Immature natural killer cell (primary cell): ENCODE measurements at places on chromosomes 6 and 20. TPM values are rescaled to one million over a fixed set of nuclear protein-coding genes. Genes with fewer than 3 reads are reported as not detected.
A peak's percentile ranks its signal among the peaks of the same experiment; 100 is the strongest.

- no peak for DNase-seq
- H3K4me3 ChIP-seq: no peak overlapping the region
- no peaks in the 10 kb centered on the region for H3K36me3 ChIP-seq
- no peak overlapping the region for H3K27ac ChIP-seq
Observed at GRCh38 chr6:127207591-127208120, 59.0 kb upstream of the RNF146 start.

GRCh38 chr6:105755885-105756284, 330.3 kb upstream of the PRDM1 start:
- no peak overlapping the region for H3K27ac ChIP-seq
- no peaks in the 10 kb centered on the region for H3K4me1 ChIP-seq
- no peaks in the 10 kb centered on the region for H3K36me3 ChIP-seq

Gene SNX5
- polyA plus RNA-seq: 70.6 TPM

DNA sequence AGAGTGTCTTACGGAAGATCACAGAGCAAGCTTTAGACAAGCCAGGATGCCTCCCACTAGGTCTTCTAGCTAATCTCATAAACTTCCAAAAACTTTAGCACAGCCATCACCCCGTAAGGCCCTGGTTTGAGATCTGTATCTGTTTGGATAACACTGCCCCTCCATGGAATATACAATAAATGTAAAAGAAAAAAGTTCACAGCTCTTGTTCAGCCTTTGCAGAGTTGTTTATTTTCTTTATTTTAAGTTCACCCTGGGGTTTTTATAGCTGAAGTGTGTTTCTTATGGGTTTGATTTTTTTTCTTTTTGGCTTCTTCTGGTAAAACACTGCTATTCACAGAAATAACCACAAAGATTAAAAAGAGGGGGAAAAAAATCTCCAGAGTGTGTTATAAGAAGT, 125.6 kb downstream of the EYA2 start:
- no peak overlapping the region for H3K4me3 ChIP-seq
- H3K27ac ChIP-seq: no peak overlapping the region
- H3K4me1 ChIP-seq: no peaks in the 10 kb centered on the region

- no peak overlapping the region for H3K27ac ChIP-seq
- H3K36me3 ChIP-seq: no peaks in the 10 kb centered on the region
- DNase-seq: no peak
- no peak overlapping the region for H3K4me3 ChIP-seq
- H3K4me1 ChIP-seq: no peaks in the 10 kb centered on the region
Observed at GRCh38 chr20:701401-702129, 26.0 kb upstream of the SCRT2 start.

- H3K4me1 ChIP-seq: no peaks in the 10 kb centered on the region
- no peak overlapping the region for H3K27ac ChIP-seq
- no peak for DNase-seq
Observed at GRCh38 chr20:15251171-15251570, 913.8 kb upstream of the FLRT3 start.

DNA sequence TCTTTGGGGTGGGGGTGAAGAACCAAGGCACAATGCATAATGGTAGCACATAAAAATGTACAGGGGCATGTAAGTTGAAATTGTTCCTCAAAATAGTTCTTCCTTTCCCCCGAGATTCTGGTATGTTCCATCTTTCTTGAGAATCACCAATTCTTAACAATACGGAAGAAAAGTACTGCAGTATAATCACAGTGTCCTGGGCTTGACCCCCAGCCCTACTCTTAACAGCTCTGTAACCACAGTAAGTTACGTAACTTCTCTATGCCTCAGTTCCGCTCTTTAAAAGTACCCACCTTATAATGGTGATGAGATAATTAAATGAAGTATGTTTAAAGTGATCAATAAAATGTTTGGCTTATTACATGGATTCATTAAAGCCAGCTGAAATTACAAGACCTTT, 104.5 kb downstream of the SMLR1 start:
- no peaks in the 10 kb centered on the region for H3K36me3 ChIP-seq
- no peak overlapping the region for H3K27ac ChIP-seq
- DNase-seq: no peak
- H3K4me3 ChIP-seq: no peak overlapping the region

GRCh38 chr6:71589254-71589653, 297.1 kb upstream of the RIMS1 start:
- H3K4me3 ChIP-seq: no peak overlapping the region
- H3K4me1 ChIP-seq: no peaks in the 10 kb centered on the region
- DNase-seq: no peak
- H3K27ac ChIP-seq: no peak overlapping the region

GRCh38 chr6:158022749-158023596, 41.3 kb downstream of the SYNJ2 start:
- peak overlapping the region; percentile 49 for H3K27ac ChIP-seq
- peaks cover 8% of the 10 kb centered on the region for H3K36me3 ChIP-seq
- no peak for DNase-seq
- H3K4me1 ChIP-seq: peaks cover 23% of the 10 kb centered on the region
- H3K4me3 ChIP-seq: no peak overlapping the region

Gene AKAP12
- polyA plus RNA-seq: not detected

GRCh38 chr6:153872946-153873345, 166.1 kb upstream of the OPRM1 start:
- no peaks in the 10 kb centered on the region for H3K36me3 ChIP-seq
- H3K4me3 ChIP-seq: no peak overlapping the region
- no peaks in the 10 kb centered on the region for H3K4me1 ChIP-seq
- no peak for DNase-seq
- H3K27ac ChIP-seq: no peak overlapping the region

DNA sequence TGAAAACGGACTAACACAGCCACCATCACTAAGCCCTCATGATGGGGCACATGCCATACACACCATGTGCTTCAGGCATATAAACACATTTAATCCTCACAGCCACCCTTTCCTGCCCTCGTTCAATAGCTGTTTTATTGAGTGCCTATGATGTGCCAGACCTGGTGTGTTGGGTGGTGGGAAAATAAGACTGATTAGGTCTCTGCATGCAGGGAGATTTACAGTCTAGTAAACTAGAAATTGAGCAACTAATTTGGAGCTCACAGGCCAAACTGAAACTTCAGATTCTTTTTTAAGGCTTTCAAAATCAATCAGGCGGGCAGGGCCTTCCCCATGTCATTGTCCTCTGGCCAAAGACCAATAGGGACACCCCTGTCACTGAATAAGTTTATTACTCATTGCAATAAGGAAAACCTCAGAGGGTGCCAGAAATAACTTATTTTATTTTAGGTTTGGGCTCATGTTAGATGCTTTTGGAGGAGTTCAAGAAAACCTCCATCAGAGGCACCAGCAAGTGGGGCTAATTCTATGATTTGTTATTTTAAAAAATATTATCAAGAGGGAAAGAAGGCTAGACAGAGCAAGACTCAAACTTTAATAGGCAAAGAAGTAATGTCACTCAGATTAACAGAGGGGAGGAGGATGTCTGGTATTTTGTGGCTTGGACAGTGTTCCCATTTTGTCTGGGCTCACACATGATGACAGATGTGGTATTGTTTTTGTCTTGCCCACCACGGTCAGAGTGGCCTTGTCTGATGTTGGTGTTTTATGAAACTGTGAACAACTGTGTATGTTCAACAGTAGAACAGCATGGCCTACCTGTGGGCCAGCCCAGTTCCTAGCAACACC, 12.0 kb downstream of the ZFP64 start:
- H3K4me1 ChIP-seq: peaks cover 27% of the 10 kb centered on the region
- DNase-seq: no peak
- no peak overlapping the region for H3K4me3 ChIP-seq
- no peaks in the 10 kb centered on the region for H3K27me3 ChIP-seq

Gene BCAS4
- 24.1 TPM for polyA plus RNA-seq

DNA sequence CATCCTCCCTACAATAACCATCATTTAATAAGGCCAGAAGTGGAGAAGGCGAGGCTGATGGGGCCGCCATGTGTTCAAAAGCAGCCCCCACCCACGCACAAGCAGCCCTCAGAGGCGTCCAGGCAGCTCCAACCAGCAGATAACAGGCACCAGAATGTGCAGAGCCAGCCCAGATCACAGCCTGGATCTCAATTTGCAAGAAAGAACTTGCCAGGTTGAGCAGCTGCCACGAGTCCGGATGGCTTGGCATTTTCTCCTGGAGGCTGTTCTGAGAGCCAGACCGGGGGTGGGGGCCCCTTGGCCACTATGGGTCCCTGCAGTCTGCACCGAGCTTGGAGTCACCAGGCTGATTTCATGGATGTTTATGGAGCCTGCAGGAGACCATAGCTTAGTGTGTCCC, 338.1 kb downstream of the PREX1 start:
- no peaks in the 10 kb centered on the region for H3K4me1 ChIP-seq
- DNase-seq: no peak
- H3K4me3 ChIP-seq: no peak overlapping the region
- no peak overlapping the region for H3K27ac ChIP-seq
